ENCODE measurements at places on chromosomes 3 and 15.
A peak's percentile ranks its signal among the peaks of the same experiment; 100 is the strongest.

GRCh38 chr3:138338811-138339210, 9.2 kb upstream of the NME9 start:
- no peak for DNase-seq

DNA sequence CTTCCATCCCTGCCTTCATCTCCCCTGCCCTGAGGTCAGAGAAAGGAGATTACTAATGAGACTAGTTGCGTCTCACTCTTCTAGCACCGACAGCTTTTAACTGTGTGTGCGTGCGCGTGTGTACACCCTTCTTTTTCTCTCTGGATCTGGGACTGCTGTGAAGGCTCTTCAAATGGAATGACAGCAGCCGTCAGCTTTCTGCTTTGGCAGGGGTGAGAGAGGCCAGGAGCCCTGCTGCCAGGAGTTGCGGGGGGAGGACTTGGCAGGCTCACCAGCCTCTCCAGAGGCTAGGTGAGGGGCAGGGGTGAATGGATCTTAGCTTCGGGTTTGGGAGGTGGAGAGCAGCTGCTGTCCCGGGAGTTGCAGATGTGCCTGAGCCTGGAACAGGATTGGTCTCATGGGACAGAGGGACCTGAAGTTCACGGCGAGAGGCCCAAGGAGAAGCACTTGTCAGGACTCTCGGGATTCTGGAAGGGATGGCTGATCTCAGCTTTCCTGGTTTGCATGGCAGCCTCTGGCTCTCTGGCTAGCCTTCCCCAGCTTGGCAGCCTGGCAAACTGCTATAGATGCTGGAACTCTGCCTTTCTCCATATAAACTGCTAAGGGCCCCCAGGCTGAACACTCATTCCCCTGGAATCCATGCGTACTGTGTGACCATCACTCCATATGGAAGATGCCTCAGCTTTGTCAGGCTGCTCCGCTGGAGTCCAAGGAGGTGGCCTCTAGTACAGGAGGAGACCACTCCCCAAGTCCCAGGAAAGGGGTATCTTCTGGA, 16.6 kb downstream of the TEX264 start:
- peak; percentile 48 for DNase-seq

GRCh38 chr15:100241572-100242482, 99.9 kb downstream of the ADAMTS17 start:
- peak; percentile 49 for DNase-seq

- DNase-seq = no peak
These were observed 240.7 kb upstream of the DNAJC19 start for GRCh38 chr3:181230258-181230657.

GRCh38 chr3:167776066-167776685, 40.7 kb downstream of the SERPINI1 start:
- DNase-seq = no peak

DNA sequence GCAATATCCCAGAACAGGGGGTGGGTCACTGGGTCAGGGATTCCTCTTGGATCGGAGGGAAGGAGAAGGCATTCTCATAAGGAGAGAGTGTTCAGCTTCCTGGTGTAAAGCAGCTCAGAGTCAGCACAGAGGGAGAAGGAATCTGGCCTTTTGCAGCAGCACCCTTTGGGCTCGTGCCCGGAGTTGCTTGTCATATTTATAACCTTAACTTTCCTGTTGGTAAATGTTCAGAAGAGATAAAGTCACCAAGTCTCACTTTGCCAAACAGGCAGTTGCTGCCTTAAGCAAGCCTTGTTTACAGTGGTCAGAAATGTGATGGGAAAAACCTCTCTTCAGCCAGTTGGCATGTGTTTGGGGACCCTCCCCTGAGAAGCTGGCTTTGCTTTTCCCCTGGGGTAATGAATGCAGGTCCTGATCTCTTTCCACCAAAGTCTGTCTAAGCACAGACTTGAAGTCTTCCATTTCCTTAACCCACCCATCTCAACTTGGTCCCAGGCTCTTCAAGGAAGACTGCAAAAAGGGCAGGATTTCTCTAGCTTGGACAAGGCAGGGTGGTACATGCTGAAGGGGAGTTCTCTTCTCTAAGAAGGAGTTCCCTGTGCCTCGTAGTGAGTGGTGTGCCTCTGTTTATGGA, 206.9 kb upstream of the BHLHE40 start:
- DNase-seq = peak; percentile 33
